ENCODE measurements at places on chromosomes 2 and 18.
A peak's percentile ranks its signal among the peaks of the same experiment; 100 is the strongest.

DNA sequence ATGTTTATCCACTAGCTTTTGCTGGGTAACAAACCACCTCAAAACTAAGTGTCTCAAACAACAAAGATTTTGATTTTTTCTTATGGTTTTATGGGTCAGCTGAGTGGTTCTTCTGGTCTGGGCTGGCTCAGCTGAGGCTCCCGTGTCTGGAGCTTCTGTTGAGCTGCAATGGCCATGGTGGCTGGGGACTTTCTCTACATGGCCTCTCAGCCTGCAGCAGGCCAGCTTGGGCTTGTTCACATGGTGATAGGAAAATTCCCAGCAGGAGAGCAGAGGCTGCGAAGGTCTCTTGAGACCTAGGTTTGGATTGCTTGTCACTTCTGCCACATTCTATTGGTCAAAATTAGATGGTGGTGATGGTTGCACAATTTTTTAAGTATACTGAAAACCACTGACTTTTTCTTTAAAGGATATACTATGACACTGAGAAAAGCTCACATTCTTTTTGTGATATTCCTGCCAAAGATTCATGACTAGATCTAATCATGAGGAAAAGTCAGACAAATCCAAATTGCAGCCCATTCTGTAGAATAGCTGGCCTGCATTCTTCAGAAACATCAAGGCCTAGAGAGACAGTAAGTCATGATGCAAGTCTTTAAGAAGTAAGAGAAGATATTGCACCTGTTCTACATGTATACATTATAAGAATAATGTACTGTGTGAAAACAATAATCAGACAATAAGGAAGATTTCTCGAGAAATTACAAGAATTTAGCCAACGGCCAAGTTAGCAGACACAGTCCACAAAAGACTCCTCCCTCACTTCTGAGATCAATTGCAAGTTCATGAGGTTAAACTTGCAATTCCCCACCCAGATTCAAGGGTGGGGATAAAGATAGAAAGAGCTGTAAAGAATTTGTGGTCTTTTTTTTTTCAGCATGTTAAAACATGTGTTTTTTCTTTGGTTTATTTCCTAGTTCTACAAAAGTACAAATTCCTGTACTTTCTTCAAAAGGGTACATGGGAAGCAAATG lies 35.0 kb upstream of the IL1R2 start:
- no peak for DNase-seq

- no peak for DNase-seq
Measured at GRCh38 chr2:126915903-126916302, 17.2 kb downstream of the TEX51 start.

DNA sequence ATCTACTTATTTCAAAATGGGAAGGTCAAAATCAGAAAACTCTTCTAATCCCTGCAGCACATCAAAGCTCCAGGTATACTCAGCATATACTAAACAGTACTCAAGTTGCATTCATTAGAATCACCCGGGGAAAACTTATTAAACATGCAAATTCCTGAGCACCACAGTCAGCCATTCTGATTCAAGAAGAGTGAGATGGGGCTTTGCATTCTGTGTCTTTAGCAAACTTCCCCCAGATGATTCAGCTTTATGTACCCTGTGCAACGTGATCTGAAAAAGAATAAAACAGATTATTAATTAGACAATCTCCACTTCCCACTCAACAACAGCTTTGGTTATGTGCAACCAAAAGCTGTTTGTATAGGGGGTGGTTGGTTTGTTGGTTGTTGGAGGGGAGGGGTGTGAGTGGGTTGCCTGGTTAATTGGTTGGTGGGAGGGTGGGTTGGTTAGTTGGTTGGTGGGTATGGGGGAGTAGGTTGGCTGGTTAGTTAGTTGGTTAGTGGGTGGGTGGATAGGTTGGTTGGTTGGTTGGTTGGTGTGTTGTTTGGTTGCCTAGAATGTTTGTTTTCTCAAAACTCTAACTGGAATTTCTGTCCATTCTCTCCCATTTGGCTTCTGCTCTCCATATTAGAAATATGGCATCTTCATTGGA lies 112.5 kb upstream of the AGAP1 start:
- no peak for DNase-seq

- DNase-seq: no peak
Measured at GRCh38 chr2:132980304-132980703, 310.3 kb upstream of the LYPD1 start.

GRCh38 chr2:235570966-235571692 lies 77.3 kb downstream of the AGAP1 start:
- DNase-seq: no peak

- DNase-seq: peak; percentile 25
Measured at GRCh38 chr2:7880566-7880965, 801.3 kb upstream of the ID2 start.

- no peak for DNase-seq
Measured at GRCh38 chr2:207775473-207775872, 5.8 kb upstream of the FZD5 start.

- DNase-seq: no peak
Measured at GRCh38 chr2:88838165-88838635, 146.7 kb downstream of the RPIA start.

DNA sequence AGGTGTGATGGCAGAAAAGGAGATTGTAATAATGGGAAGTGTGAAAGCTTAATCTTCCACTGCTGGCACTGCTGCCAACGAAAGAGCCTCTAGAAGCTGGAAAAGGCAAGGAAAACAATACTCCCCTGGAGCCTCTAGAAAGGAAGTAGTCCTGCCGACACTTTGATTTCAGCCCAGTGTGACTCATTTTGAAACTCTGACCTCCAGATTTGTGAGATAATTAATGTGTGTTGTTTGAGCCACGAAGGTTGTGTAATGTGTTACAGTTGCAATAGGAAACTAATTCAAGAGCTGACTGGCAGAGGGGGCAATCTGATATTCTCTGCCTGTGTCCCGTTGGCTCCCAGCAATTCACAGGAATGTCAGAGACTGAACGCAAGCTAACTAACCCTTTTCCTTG lies 219.2 kb upstream of the UBE2E3 start:
- DNase-seq: no peak

- no peak for DNase-seq
Measured at GRCh38 chr2:227813229-227813561, 447 bp upstream of the CCL20 start.

DNA sequence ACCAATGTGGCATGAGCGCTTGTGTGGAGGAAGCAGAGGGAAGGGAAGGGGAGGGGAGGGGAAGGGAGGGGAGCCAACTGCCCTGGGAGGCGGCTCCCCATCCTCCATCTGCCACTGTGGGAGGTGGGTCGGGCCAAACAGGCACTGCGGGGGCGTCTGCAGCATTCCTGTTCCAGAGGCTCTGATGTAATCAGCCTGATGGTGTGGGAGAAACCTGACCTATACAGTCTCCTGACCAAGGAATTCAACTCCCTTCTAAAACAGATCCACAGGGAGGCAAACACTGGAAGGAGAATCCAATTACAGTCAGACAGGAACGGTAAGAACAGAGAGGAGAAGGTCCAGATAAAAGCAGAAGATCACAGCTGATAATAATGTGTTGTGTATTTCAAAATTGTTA lies 88.8 kb downstream of the CD8B2 start:
- DNase-seq: no peak

DNA sequence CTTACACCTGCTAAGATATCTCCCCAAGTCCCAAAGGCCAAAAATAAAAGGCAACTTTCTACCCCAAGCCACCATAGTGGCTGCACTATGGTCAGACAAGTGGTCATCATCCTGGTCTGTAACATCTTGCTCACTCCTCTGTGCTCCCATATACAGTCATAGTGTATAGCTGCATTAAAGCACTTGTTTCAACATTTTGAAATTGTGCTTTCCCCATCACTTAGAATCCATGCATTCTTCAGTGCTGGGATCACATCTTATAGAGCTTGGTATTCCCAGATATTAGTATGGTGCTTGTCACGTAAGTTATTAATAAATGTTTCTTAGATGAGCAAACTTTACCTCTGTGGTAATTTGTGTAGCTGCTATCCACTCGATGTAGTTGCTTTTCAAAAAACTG lies 40.4 kb upstream of the CDC42EP3 start:
- no peak for DNase-seq

- DNase-seq: no peak
Measured at GRCh38 chr2:221461901-221462300, 110.2 kb downstream of the EPHA4 start.

DNA sequence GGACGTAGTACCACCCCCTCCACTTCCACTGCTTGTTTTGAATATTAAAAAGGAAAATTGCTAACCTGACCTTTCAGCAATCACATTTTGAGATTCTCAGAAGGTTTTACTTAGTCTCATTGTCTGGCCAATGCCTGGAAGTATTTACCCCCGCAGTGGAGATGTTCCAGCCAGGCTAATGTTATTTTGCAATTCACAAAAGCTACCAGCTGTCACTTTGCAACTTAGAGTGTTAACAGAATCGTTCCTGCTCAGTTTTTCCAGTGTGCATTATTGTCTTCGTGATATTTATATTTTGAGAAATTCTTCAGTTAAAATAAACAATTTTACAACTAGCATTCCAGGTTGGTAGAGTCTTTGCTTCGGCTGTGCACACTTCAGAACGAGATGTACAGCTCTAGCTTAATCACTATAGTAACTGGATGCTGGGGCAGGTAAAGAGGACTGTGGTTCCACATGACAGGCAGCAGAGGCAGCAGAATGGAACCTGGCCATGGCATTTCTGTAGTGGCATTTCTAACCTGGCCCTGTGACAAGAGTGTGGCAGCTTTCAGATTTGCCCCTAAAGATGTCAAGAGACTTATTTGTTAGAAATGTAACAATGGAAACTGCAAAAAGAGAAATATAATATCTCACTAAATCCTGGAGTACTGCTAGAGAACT lies 85.1 kb downstream of the DTNA start:
- peak; percentile 60 for DNase-seq

- peak; percentile 8 for DNase-seq
Measured at GRCh38 chr2:218032336-218033171, 29.8 kb upstream of the TNS1 start.

GRCh38 chr2:149084924-149085795 lies 46.7 kb downstream of the LYPD6B start:
- DNase-seq: no peak

Data from DMS79 treated with DMSO at 0.1 percent for 48 hours (cell line).